ENCODE measurements at places on chromosomes 12 and 14. TPM values are rescaled to one million over a fixed set of nuclear protein-coding genes. Genes with fewer than 3 reads are reported as not detected.

CISTR gene
- polyA plus RNA-seq: not detected

CLEC2A gene
- not detected for polyA plus RNA-seq

KCNA1 gene
- polyA plus RNA-seq: not detected

BHLHE41 gene
- not detected for polyA plus RNA-seq

NOVA1 gene
- not detected for polyA plus RNA-seq

TAS2R19 gene
- polyA plus RNA-seq: not detected

RNU4-1 gene
- polyA plus RNA-seq: not detected

CLEC2B gene
- polyA plus RNA-seq: 55.3 TPM

CCND2 gene
- 60.1 TPM for polyA plus RNA-seq

KRT85 gene
- not detected for polyA plus RNA-seq

SERPINA1 gene
- 0.71 TPM for polyA plus RNA-seq

MSRB3 gene
- polyA plus RNA-seq: not detected

GUCY2C gene
- polyA plus RNA-seq: not detected

CNIH1 gene
- 81.2 TPM for polyA plus RNA-seq

All from CD4-positive, CD25-positive, alpha-beta regulatory T cell (primary cell).